ENCODE measurements at places on chromosomes 5 and 9.

- DNase-seq: no peak
Observed at GRCh38 chr9:94056442-94056974, 27.8 kb upstream of the PTPDC1 start.

GRCh38 chr5:146338774-146339714 is at the start of gene POU4F3:
POU4F3 (plus strand) TSS chr5:146338839; CDS start chr5:146339113, 274 bp downstream.
- no peak for DNase-seq

DNA sequence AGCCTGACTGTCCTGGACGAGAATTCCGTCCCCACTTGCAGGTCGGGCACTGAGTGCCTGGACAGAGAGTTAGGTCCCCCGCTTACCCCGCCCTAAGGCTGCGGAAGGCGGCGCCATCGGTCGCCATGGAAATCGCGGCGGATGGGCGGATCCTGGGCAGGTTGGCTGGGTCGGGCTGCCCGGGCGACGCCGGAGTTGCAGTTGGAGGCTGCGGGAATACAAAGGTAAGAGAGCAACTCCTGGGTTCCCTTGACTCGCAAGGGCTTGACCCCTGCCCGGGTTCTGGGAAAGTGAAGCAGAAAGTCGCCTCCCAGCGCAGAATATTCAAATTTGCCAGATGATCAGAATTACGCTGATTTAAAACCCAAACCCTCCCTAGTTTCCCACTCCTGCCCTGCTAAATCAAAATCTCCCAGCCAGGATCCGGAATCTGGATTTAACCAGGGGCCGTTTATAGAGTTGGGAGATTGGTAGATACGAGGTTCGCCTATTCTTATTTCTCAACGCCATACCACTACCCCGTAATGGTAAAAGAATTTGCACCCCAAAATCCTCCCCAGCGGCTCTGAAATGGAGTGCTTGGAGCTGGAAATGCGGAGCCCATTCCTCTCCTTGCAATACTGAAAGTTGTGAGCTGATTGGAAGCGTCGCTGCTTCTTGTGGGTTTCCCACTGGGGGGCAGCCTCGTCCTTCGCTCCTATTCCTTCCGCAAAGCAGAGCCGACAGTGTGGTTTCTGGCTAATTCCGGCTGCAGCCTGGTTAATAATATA is 156.4 kb upstream of the RASEF start:
- DNase-seq: no peak

DNA sequence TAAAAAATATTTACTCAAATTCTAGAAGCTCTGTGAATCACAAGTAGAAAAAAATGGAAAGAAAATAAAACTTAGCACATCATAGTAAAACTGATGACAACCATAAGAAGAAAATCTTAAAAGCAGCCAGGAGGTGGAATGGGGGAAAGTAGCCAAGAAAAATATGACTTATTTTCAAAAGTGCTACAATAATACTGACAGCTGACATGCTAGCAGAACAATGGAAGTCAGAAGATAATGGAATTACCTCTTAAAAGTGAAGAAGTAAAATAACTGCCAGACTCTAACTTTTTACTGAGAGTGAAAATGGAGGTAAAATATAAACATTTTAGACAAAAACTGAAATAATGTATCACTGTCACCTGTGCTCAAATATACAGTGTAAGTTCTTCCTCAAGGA is 532.2 kb upstream of the SGCD start:
- no peak for DNase-seq

- no peak for DNase-seq
Observed at GRCh38 chr5:172920447-172920849, 38.8 kb upstream of the RPL26L1 start.

DNA sequence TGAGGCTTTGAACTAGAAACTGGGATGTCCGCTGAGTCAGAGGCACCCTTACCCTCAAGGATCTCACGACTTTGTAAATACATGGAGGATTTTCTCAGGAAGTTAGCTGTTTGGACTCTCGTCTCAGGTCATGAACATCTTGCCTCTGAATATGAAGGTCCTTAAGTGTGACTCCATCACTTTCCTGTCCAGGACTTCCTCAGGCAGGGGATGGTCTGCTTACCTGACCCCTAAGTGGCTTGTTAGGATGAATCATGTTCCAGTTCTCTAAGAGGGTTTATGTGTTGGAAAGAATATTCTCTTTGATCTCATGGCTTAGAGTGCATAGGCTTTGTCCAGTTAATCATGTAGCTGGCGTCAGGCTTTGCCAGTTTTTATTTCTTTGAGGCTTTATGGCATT is 511.7 kb upstream of the KLF4 start:
- no peak for DNase-seq

DNA sequence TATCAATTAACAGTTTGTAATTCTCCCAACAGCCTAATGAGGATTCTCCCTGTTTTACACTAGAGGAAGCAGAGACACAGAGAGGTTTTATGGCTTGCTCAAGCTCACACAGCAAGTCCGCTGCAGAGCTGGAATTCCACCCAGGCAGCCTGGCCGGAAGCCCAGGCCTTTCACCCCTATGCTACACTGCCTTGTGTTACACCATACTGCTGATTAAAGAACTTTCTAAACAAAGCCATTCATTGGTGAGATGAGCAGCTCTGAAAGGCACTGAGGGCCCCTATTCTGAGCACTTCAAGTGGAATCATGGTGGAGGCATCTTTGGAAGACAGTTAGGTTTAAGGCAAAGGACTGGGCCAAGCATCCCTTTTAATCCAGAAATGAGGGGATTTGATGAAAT is 14.7 kb upstream of the LARP1 start:
- no peak for DNase-seq

GRCh38 chr5:38755181-38755580 is 90.6 kb upstream of the OSMR start:
- DNase-seq: no peak

DNA sequence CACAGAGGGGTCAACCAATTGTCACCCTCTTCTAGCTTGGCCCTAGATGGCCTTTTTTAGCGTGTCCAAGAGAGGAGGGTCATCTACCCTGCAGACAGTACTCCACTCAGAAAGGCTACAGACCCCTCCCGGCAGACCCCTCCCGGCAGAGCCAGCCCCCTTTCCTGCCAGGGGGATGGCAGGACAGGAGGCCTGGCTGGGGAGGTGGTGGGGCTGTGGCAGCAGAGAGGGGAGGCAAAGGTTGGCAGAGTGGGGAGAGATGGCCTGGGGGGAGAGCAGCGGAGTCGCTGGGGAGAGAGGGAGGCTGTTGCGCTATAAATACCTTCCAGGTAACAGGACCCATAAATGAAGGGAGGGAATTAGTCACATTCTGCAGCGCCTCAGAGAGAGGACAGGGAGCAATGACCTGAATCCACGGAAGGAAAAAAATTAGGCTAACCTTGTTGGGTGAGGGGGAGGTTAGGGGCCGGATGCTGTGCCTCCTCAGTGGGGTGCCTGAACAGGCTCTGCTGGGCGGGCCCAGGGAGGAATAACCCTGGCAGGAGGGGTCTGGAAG is 32.9 kb upstream of the PSD2 start:
- no peak for DNase-seq

DNA sequence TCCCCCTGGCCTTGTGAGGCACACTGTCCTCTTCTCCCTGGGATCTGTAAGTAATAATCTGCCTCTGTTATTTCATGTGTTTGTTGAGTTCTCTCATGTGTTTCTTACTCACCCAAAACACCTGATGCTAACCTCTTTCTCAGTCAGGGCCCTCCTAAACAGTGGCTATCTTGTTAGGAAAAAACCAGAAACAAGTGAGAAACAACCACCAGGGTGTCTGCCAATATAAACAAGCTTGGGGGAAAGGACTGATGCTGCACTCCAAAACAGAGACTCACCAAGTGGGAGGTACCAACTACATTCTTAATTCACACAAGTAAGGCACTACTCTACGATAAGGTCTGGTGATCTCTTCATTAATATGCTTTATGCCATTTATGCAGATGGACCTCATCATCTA is 564.4 kb downstream of the SEMA5A start:
- no peak for DNase-seq

DNA sequence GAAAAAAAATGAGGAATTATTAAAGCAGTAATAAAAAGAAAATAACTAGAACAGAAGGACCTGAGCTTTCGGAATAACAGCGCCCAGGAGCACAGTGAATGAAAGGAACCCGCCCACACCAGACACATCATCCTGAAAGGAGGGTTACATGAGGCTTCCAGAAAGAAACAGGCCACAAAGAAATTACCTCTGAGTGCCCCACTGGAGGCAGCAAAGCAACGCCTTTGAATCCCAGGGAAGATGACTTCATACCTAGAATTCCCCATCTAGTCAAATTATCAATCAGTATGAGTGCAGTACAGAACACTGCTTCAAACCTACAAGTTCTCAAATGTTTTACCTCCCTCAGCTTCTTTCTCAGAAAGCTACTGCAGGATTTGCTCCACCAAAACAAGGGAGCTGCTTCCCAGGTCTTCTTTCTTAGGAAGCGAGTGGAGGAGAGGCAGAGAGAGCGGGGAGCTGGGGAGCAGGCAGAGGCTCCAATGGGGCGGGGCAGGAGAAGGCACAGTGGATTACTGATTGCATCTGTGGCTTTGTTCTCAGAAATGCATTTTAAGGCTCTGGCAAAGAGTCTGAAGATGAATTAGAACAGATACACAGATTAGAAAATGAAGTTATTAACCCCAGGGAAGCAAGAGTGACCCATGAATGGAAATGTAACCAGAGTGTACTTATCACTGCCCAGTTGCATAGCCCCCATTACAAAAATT is 87.1 kb downstream of the SEMA4D start:
- DNase-seq: no peak

GRCh38 chr9:93954434-93955061 is 607 bp downstream of the BARX1 start:
- DNase-seq: no peak

DNA sequence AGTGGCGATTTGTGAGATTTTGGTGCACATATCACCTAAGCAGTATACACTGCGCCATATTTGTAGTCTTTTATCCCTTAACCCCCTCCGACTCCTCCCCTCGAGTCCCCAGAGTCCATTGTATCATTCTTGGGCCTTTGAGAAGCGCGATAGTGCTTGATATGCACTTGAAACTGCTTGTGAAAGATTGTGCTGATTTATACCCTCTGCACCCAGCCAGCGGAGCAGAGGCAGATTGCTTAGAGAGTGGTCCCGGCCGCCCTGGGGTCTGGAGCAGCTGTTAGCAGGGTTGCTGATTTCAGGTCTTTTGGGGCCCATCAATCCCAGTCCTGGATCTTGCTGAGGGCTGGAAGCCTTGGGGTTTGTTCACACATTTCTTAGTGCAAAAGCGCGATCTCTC is 13.0 kb upstream of the FAM240B start:
- DNase-seq: no peak

GRCh38 chr5:29972597-29972996 is 1220.9 kb upstream of the CDH6 start:
- DNase-seq: no peak

DNA sequence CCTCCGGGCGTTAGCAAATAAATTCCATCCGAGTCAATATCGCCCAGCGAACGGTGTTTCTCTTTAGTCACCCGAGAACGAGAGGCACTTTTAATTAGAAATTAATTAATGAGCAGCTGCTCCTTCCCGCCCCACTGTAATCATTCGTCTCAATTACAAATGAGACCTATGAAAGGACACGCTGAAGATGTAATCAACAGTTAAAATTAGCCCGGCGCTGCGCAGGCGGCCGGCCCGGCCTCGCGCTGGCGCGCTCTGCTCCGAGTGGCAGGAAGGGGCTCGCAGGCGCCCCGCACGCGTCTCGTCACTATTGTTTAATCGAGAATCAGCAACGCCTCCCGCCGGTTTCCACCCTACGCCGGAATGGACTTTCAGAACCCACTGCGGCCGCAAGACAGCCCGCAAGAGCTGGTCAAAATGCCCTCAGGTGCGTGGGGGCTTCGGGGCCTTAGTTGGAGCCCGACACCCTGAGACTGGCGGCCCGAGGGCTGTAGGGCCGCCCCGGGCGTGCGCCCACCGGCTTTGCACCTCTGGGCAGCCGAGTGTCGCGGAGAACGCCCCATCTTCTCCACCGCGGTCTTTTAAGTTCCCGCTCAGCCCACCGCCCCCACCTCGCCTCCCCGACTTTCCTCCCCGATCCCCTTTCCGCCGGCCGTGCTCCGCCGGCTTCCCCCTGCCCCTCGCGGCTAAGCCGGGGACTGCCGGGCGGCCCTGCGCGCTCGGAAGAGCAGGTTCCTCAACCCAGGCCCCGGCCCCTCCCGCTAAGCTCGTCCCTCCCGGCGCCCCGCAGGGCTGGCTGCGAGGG is 597 bp upstream of the IRX4 start:
- DNase-seq: no peak

DNA sequence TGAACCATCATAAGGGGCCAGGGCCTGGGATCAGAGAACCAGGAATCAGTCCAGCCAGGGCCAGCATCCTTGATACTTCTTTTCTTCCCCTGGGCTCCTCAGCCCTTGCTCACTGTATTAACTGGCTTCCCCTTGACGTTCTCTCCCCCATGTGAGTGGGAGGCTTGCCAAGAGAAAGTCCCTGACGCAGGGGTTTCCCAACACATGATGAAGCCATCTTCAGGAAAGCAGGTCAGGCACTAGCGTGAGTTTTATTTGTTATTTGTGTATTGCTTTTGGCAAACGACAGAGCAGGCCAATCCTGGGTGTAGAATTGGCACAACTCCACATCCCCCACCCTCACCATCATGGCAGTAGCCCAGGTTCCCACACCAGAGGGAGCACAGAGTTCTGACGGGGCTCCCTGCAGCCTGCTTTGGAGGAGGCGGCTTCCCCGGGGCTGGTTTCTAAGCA is 165.5 kb upstream of the NFIL3 start:
- DNase-seq: no peak

- DNase-seq: no peak
Observed at GRCh38 chr5:160480652-160481051, 59.0 kb downstream of the PTTG1 start.

DNA sequence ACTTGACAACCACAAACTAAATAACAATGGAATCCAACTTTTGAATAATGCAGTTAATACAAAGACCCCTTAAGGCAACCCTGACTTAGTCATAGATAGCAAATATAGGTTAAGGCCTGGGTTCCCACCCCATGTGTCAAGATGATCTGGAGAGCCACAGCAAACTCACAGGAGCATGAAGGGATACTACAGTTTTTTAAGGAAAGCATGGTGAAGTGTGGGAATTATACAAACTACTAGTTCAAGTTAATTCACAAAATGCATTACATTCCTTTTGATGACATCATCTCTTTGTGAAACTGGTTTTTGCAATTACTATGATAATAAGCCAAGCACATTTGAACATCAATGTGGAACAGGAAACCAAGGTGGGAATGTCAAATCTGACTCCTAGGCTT is 50.6 kb downstream of the LHFPL2 start:
- DNase-seq: no peak

- DNase-seq: no peak
Observed at GRCh38 chr5:167889276-167889675, 402.2 kb upstream of the WWC1 start.

GRCh38 chr5:90824436-90824835 is 265.8 kb downstream of the ADGRV1 start:
- no peak for DNase-seq

All from effector CD8-positive, alpha-beta T cell (primary cell).